Right renal pelvis (tissue), 4 donors: ENCODE measurements at places on chromosomes 4 and X. TPM values are rescaled to one million over a fixed set of nuclear protein-coding genes. Genes with fewer than 3 reads are reported as not detected.

The FGF2 gene
- polyA plus RNA-seq: 10.7 TPM

DNA sequence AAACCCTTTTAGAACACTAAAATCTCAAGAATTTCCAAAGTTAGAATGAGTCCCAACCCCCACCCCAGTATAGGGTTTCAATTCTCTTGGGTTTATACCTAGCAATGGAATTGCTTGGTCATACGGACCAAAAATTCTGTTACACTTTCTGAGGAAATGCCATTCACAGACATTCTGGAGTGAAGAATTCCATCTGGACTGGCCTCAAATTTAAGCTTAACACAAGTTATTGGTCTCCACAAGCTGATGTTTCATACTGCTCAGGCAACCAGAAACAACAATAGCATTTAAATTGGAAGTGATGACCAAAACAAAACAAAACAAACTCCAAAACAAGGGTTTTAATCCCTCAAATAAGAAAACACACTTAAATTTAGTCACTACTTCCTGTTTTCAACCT lies 51.1 kb downstream of the GPC4 start:
- no peak for DNase-seq

GRCh38 chr4:150096625-150097024 lies 18.4 kb downstream of the DCLK2 start:
- DNase-seq: no peak

The GAB3 gene
- 1.5 TPM for polyA plus RNA-seq

- no peak for DNase-seq
Measured at GRCh38 chrX:154409222-154409871, at the start of gene DNASE1L1. DNASE1L1 (minus strand) TSS chrX:154409254; CDS start chrX:154405568, 3,686 bp downstream.

DNA sequence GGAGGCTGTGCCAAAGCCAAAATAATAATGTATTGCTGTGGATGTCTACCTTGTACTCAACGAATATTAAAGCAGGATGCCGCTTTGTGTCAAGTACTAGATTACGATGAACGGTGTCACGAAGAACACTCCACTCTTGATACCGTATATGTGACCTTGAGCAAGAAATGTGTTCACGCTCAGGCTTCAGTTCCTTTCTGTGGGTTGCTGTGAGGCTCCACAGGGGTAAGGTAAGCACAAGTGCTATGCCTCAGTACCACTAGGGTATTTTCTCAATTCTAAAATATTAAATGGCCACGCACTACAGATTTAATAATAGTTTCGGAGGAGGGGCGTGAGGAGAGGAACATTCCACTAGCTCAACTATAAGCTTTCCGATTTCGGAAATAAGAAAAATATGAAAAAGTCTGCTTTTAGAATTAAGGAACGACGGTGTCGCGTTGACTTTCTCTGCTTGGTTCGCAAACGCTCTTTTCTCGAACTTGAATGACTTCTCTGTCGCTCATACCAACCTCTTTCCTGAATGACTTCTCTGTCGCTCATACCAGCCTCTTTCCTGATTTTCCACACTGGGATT lies 607 bp upstream of the SCOC start:
- DNase-seq: no peak

GRCh38 chr4:151219091-151219490 lies 57.9 kb upstream of the PRSS48 start:
- DNase-seq: no peak
